Epithelial cell of proximal tubule (primary cell): ENCODE measurements at places on chromosomes 7 and 10.

- no peak for DNase-seq
Observed at GRCh38 chr10:106609470-106610266, 554.8 kb downstream of the SORCS1 start.

- no peak for DNase-seq
Observed at GRCh38 chr7:20404320-20404719, 73.6 kb downstream of the ITGB8 start.

GRCh38 chr10:119268871-119269506, 61.6 kb downstream of the GRK5 start:
- no peak for DNase-seq

GRCh38 chr10:64079341-64079740, 558.1 kb downstream of the REEP3 start:
- no peak for DNase-seq

DNA sequence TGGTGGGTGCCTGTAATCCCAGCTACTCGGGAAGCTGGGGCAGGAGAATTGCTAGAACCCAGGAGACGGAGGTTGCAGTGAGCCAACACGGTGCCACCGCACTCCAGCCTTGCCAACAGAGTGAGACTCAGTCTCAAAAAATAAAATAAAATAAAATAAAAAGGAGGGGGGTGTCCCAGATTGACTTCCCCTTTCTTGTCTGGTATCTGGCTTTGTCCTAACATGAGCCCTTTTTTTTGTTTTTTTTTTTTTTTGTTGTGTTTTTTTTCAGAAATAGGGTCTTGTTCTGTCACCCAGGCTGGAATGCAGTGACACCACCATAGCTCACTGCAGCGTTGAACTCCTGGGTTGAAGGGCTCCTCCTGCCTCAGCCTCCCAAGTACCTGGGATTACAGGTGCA, 4.7 kb downstream of the CASP2 start:
- no peak for DNase-seq

DNA sequence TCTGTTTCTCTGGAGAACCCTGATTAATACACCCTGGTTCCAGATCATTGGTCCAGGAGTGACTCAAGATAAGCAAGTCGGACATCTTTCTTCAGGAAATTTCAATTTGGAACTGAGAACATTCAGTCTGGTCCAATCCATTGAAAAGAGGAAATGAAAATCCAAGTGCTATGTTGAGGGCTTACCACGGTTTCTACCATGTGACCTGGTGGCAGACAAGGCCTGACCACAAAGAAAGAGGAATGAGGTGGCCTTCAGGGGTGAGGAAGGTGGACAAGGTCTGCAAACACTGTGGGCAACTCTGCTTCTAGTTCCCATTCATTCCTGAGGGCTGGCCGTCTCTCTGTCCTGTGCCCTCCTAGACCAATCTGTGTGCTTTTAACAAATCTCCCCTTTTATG, 149.2 kb upstream of the GHITM start:
- DNase-seq, result no peak

DNA sequence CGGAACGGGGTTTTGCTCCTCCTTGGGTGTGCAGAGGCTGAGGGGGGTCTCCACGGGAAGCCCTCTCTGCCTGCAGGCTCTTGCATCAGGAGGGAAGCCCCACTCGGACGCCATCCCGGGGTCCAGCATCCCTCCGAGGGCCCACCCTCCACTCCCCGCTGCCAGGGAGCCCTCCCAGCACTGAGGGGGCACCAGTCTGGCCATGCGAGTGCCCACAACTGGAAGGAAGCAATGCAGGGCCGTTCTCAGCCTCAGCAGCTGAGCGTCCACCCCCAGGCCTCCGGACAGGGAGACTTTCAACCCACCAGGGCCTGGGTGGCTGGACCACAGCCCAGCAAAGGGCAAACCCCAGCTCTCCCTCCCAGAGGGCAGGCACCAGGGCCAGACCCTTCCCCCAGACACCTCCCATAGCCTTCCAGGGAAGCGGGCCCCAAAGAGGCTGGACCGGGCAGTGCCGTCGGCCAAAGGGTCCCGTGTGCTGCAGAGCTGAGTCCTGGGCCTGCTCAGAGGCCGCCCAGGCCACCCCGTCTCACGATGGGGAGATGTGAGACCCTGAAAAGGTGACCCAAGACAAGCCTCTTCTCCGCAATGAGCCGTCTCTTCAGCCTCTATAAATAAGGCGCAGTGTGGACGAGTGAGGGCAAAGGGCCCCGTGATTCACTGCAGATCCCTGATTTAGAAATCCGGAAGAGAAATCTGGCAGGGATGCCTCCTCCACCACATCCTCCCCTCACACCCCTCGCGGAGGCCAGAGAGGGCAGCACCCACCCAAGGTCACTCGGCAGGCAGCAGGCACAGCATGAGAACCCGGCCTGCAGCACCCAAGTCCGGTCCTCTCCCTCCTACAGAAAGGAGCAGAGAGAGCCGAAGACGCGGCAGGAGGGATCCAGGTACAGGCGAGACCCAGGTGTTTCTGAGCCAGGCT, 81.9 kb upstream of the DNAAF5 start:
- DNase-seq, result no peak

GRCh38 chr7:121083790-121084251, 95.3 kb downstream of the CPED1 start:
- no peak for DNase-seq

DNA sequence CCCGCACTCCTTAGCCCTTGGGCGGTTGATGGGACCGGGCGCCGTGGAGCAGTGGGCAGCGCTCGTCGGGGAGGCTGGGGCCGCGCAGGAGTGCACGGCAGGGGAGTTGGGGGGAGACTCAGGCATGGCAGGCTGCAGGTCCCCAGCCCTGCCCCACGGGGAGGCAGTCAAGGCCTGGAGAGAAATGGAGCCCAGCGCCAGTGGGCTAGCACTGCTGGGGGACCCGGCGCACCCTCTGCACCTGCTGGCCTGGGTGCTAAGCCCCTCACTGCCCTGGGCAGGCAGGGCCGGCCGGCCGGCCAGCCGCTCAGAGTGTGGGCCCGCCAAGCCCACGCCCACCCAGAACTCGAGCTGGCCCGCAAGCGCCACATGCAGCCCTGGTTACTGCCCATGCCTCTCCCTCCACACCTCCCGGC, 147.2 kb upstream of the PITRM1 start:
- no peak for DNase-seq

GRCh38 chr7:122311734-122312450, 7.3 kb upstream of the FEZF1 start:
- no peak for DNase-seq

DNA sequence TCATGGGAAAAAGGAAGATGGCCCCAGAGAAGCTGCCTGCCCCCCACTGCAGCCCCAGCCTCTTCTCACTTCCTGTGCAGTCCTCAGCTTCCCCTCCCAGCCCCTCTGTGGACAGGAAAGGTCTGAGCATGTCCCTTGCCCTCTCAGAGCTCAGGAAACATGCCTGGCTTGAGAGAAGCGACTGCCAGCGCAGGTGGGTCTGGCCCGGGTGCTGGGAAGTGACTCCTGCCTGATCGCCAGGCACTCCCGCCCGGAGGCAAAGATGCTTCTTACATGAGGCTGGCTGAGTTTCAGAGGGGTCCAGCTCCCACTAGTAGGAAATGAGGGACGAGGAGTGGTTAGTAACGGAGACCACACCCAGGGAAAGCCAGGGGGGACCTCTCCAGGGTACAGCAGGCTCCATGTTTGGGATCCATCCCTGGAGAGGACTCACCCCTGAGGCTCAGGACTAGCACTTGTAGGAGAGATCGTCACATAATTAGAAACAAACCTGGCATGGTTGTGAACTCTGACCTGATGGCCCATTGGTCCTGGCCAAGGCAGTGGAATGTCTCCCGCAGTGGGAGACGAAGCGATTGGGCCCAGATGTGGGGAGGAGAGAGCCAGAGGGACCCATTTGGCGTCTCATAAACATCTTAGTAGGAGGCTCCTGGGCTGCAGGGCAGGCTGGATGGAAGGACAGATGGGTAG, 12.3 kb downstream of the ELN start:
- no peak for DNase-seq

DNA sequence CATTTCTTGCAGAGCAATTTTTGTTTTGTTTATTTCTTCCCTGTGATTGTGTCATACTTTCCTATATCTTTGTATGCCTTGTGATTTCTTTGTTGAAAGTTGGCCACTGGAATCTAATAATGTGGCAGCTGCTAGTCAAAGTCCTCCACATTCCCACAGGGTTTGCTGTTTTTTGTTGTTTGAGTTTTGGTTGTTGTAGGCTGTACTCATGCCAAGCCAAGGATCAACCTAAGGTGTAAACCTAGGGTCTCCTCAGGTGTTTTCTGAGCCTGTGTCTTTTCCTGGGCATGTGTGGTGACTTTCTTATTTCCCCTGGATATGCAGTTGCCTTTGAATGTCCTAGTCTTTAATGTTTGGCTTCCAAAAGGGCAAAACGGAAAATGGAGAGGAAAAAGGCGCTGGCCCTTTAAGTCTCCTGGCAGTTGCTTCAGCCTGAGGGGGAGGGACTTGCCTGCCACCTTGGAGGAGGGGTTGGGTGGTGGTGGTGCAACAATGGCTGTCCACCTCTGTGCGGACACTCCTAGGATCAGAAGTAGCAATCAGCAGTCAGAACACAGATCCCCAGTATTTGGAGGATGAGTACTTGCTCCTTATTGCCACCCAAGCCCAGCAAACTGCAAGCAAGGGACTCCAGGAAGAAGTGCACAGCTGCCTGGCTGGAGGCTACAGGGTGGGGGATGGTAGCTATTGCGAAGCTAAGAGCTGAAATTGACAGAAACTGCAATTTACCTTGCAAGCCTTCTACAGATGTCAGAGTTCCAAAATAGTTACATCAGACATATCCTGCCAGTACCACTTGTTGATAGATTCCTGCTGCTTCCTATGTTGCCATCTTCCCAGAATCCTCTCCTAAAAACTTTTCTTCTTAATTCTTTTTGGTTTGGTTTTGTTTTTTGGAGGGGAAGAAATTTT, 5.6 kb upstream of the ZNF518A start:
- DNase-seq, result no peak

DNA sequence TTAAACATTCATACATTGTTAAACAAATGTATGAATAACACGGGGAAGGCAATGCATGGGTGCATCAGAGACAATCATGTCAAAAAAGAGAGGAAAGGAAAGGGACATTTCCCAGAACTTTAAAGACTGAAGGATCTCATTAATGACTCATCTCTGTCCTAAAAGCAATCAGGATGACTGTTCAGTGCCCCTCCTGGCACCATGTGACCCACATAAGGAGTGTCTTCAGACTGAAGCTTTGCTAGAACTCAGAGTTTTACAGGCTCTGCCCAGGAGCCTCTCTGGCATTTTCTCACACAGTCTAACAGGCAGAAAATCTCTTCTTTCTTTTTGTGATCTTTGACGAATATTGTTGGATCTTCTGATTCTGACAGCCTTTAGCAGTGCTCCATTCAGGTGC, 315.3 kb downstream of the OTUD1 start:
- DNase-seq, result no peak

- DNase-seq, result no peak
Observed at GRCh38 chr7:143456992-143457793, 13.9 kb downstream of the TAS2R60 start.

DNA sequence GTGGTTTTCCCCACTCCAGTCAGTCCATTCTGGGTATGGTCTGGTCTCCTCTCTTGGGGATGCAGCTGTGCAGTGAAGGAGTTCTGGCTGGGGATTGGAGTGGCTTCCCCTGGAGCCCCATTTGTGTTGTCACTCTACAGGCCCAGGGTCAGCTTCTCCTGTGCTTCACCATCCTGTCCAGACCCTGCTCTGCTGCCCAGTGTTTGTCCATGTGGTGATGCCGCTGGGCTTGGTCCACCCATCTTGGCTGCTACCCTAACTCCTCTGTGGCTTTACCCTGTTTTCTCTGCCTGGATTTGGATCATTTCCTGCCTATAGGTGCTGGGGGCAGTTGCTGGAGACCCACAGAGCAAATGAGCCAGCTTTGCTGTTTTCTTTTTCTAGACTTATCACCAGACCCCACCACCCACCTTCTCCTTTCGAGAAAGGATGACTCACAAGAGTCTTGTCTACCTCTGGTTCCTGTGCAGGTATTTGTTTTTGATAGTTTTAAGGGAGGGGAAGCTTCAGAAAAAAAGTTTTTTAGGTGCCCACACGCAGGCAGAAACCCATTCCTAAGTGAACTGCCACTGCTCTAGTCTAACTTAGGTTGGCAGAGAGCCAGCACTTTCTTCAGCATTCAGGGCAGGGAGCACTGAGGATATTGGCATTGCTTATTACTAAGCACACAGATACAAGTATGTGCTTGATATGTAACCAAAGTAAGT, 8.5 kb downstream of the ZDHHC16 start:
- no peak for DNase-seq

DNA sequence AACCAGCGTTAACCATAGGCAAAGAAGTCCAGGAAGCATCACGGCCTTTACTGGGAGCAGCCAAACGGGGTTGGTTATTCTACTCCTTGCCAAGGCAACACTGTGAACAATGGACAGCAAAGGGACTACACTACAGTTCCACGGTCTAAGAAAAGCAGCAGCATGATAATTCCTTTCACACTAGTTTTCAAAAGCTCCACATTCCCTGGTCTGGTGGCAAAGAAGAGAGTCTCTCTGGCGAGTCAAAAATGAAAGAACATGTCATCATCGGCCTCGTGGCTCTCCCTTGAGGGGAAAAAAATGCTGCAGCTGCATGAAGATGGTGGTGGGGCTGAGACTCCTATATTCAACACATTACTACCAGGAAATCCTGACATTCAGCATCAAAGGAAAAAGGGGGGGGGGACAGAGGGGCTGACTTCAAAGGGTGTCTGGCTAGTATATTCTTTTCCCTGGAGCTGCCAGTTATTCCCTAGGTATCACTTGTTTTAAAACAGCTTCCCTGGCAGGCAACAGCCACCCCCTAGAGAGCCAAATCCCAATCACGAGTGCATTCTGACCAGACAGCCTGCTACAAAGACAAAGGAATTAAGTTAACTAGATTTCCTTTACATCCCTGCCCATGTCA, 49.1 kb downstream of the SLC37A3 start:
- no peak for DNase-seq

GRCh38 chr10:101241840-101242707, 12.8 kb upstream of the LBX1 start:
- no peak for DNase-seq

DNA sequence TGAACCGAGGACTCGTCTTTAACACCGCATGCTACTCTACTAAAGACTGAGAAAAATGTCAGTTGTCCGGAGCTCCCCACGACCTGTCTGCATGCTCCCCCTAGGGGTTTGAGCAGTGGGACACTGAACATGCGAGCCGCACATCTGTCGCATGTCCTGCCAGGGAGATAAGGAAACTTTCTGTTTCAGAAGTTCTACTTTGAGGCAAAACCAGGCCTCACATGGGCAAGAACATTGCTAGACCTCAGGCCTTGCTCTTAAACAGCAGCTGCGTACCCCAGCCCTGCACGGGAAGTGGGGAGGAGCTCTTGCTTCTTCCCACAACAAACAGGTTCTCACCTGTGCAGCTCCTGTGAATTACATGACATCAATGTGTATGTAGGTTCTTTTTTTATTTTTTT, 30.3 kb upstream of the HERPUD2 start:
- no peak for DNase-seq

- DNase-seq, result no peak
Observed at GRCh38 chr7:158911145-158911544, 54.8 kb downstream of the DYNC2I1 start.

DNA sequence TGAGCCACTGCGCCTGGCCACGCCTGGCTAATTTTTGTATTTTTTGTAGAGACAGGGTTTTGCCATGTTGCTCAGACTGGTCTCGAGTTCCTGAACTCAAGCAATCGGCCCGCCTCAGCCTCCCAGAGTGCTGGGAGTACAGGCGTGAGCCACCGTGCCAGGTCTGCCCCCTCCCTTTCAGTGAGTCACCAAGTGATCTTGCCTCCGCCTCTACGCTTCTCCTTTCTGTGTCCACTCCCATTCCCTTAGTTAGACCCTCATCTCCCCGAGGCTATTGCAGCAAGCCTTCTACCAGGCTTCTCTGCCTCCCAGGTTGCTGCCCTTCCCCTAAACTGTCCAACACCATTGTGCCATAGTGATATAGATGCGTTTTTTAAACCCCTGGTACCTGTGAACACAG, 32.9 kb downstream of the CDC123 start:
- DNase-seq, result no peak
